HS-5 (cell line): ENCODE measurements at places on chromosomes 2 and 18.
A peak's percentile ranks its signal among the peaks of the same experiment; 100 is the strongest.

DNA sequence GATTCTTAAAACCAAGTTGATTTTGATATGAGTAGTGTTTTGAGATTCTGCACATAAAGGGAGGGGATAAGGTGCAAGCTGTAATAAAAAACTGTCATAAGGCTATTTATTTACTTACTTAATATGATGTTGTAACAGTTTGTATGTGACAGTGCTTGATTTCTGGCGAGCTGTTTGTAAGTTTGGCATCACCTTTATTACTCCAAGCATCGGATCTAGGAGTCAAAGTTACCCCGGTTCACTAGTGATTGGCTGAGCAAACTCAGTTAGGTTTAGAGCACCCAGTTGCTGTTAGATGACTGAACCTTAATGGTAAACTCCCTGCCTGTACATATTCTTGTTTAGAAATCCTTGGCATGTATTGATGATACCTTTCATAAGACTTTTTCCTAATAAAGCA is 16.1 kb downstream of the ZCCHC2 start:
- no peak for DNase-seq

DNA sequence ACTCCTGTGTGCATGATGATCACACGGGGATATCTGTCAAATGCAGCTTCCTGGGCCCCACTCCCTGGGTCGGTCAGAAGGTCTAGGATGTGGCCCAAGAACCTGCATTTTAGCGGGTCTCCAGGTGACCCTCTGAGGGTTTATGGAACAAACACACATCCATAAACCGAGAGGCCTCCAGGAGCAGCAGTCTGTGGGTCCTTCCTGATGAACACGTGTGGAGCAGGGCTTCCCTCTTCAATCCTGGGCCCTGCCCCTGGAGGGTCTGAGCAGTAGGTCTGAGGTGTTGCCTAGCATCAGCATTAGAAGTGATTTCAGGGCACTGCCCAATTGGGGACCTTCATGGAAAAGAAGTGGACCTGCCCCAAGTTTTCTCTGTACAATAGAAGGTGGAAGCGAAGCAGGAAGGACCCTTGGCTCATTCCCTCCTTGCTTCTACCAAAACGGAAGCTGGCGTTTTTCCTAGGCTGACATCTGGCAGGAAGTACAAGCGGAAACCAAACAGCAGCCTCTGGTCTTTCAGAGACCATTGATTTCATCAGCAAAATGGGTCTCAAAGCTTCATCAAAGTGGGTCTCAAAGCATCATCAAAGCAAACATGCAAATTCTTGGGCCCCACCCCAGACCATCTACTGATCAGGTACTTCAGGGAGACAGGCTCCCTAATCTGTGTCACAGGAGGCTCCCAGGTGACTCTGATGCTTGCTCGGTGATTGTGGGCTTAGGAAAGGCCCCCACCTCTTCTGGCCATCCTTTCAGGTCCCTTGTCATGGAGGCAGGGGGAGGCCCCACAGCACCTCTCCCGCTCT is 30.7 kb downstream of the INO80C start:
- no peak for DNase-seq

GRCh38 chr2:8679827-8680731 is 1.8 kb upstream of the ID2 start:
- DNase-seq: no peak

GRCh38 chr2:219497495-219498279 is 1.0 kb upstream of the GMPPA start:
- peak; percentile 63 for DNase-seq

GRCh38 chr2:200735061-200735460 is 76.6 kb upstream of the BZW1 start:
- peak; percentile 43 for DNase-seq

DNA sequence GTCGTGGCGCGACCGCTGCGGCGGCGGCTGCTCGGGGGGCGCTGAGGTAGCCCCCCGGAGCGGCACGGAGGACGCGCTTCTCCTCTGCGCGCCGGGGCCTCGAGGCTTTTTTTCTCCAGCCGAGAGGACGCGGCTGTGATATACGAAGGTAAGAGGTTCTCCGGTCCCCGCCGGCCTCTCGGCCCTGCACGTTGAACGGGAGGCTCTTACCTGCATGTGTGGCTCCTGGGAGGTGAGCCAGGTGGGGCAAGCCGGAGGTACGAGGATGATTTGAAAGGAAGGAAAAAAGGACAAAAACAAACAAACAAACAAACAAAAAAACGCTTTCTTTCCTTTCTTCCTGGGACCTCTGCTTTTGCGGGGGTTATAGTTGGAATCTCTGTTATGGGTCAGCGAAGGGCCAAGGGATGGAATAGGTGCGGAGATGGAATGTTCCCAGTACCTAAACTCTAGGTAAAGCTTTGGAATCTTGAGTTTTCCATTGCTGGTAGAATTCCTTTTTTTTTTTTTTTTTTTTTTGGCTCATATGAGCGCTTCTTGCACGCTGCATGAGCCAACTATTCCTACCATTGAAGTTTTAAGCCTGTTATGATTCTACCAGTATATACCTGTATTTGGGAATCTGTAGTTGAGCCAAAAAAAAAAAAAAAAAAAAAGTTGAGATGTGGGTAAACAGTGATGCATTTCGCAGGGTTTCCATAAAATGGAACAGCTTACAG is 674 bp downstream of the PTPN4 start:
- no peak for DNase-seq

- DNase-seq: peak; percentile 81
Measured at GRCh38 chr18:48629730-48630324, 91.0 kb downstream of the CTIF start.

- no peak for DNase-seq
Measured at GRCh38 chr2:15652252-15652651, 60.6 kb downstream of the DDX1 start.

- no peak for DNase-seq
Measured at GRCh38 chr2:165573534-165574461, 104.3 kb downstream of the CSRNP3 start.

GRCh38 chr18:45439851-45440645 is 175.2 kb upstream of the SLC14A2 start:
- no peak for DNase-seq

GRCh38 chr2:238250896-238251295 is 11.1 kb upstream of the HES6 start:
- no peak for DNase-seq
